ENCODE measurements at places on chromosomes 2 and 18.

- no peak for DNase-seq
These were observed at the start of gene REG3G for GRCh38 chr2:79025421-79025820. Gene REG3G (plus strand): TSS chr2:79025702. CDS start chr2:79026094, 392 bp downstream.

DNA sequence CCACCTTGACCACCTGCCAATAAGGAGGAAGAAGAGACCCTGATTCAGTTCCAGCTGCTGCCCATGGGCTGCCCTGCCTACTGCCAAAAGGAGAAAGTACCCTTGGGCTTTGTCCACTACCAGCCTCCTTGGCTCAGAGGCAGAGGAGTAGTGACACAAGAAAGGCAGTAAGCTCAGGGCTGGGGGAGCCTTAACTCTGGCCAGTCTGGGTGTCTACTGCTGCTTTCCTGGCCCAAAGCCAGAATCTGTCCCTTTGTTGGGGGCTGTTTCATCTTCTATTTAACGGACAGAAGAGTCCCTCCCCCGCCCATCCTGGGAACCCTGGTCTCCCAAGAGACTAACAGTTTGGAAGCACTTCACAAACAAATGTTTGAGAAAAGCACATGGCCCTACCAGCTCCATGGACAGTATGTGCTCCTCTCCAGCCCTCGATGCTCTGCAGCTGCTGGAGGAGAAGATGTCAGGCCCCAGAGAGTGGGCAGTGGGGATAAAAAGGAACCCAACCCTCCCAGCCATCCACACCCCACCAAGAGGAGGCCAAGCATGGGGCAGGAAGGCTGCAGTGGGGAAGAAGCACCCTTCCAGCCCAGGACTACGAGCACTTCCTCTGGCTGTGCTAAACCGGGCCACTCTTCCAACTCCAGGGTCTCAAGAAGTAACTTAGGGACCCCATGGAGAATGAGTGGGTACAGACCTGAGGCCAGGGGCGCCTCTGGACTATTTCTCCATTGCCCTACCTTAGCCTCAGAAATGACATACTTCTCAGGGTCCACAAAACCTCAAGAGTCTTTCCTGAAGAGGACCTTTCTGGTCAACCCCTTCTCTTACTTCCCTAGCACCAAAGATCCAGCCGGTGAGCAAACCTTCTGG is 1.2 kb downstream of the ATG9A start:
- DNase-seq = no peak

- no peak for DNase-seq
These were observed 937 bp downstream of the EGR4 start for GRCh38 chr2:73292316-73292905.

- DNase-seq = no peak
These were observed 45.8 kb upstream of the SMIM21 start for GRCh38 chr18:75473316-75473715.

DNA sequence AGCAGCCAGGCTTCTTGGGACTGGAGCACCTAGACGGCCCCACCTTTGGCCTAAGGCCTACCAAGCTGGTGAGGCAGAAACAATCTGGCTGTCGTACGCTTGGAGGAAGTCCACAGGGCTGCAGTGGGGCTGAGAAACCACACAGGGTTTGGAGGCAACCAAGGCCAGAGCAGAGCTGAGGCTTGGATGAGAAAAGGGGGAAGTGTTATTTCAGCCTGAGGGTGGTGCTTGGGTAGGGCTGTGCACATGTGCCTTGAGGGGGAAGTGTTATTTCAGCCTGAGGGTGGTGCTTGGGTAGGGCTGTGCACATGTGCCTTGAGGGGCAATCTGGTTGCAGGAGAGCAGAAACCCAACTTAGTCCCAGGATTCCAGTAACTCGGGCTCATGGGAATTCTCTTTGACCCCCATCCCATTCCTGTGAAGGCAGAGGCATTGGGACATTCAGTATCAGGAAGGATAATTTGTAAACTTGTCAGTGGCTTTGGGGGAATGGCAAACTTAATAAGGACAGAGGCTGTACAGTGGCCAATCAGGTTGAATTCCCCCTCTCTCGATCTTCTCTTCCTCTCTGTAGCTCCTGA is 971 bp upstream of the FBXO41 start:
- DNase-seq = no peak

GRCh38 chr2:71207601-71208000 is 19.3 kb downstream of the PAIP2B start:
- no peak for DNase-seq

DNA sequence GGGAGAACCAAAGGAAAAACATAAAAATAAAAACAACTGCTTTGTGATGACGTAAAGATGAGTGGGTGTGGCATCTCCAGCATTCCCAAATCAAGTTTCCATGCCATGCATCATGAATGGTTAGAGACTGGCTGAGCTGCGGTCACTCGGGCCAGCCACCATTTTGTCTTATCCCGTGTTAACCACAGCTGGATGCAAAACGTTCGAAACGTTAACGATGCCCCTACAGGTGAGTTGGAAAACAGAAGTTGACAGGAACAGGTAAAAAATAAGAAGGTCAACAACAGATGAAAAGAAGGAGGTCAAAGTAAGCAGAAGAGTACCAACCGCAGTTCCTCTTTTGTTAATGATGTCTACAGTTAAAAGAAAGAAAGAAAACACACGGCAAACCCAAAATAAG is 411.1 kb downstream of the NRXN1 start:
- no peak for DNase-seq

- peak; percentile 6 for DNase-seq
These were observed 15.7 kb upstream of the ACVR2A start for GRCh38 chr2:147829106-147829505.

GRCh38 chr2:176565641-176566323 is 296.5 kb downstream of the MTX2 start:
- no peak for DNase-seq

DNA sequence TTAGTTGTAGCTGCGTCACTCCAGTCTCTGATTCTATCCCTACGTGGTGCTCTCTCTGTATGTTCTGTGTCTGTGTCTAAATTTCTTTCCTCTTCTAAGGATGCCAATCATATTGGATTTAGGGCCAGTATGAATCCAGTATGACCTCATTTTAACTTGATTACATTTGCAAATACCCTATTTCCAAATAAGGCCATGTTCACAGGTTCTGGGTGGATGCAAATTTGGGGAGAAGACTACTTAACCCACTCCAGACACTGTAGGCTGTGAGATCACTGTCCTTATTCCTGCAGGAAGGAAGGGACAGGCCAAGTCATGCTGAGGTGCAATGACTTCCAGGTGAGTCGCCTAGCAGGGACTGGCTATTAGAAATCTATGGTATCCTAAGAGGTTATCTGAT is 272.2 kb downstream of the CELF4 start:
- no peak for DNase-seq

DNA sequence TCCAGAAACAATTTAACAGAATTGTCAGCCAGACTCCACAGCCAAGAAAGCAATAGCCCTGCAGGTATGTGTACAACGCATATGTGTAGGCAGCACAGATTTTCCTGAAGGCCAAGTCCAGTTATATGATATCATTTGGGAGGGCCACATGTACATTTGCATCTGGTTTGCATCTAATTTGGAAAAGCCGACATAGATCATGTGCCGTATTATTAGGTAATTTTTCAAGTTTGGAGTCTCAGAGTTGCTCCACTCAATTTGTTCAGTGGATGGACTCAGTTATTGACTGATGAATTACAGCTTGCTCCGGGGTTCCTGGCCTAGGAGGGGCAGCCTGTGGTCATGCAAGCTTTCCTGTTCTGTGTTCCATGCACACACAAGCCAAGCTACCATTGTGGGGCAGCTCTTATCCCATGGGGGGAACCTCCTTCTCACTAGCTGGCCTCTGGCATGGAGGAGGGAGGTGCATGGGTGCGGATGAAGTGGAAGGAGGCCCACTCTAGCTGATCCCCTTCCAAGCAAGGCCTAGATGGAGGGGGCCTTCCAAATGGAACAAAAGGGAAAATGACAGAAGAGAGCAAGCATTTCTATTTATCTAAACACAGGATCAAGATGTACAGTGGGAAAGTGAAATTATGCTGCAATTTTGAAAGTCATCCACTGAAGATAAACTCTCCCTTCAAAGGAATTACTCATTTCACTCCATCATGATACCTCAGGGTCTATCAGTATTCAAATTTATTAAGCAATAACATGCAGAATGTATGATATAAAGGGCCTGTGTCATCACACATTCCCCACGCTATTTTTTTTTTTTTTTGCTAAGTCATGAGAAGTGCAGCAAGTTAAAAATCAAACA is 202.6 kb upstream of the SMAD2 start:
- DNase-seq = no peak

DNA sequence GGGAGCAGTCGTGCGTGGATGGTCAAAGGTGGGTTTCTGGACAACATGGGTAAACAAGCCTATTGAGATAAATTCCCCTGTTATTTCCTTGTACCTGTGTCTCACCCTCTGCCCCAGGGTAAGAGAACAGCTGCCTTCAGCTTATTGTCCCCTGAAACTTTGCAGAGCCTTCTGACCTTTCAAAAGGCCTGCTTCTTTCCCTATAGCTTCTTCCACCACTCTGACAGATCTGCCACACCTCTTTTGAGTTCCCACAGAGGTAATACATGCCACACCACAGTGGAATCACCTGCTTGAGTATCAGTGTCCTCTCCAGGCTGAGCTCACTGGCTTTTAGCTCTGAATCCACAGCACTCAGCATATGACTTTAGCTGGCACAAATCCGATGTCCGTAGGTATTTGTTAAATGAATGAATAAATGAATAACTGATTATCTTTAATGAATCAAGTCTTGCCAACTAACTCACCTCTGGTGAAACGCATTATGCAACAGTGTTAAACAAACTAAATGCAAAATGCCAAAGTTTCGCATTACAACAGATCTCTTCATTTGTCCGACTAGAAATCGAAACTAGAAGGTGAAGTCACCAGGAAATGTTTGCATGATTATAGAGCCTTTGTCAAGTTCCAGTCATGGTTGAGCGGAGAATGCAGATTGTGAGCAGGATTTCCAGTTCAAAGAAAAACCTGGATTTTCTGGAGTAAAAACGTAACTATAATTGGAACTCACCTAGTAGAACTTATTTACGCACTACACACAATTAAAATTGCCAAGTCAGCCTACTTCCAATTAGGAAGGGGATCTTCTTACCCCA is 16.4 kb downstream of the DYNAP start:
- DNase-seq = no peak
